ENCODE measurements at places on chromosomes 3 and 15.

GRCh38 chr3:901953-902778 lies 190.7 kb upstream of the CNTN6 start:
- no peak for DNase-seq

DNA sequence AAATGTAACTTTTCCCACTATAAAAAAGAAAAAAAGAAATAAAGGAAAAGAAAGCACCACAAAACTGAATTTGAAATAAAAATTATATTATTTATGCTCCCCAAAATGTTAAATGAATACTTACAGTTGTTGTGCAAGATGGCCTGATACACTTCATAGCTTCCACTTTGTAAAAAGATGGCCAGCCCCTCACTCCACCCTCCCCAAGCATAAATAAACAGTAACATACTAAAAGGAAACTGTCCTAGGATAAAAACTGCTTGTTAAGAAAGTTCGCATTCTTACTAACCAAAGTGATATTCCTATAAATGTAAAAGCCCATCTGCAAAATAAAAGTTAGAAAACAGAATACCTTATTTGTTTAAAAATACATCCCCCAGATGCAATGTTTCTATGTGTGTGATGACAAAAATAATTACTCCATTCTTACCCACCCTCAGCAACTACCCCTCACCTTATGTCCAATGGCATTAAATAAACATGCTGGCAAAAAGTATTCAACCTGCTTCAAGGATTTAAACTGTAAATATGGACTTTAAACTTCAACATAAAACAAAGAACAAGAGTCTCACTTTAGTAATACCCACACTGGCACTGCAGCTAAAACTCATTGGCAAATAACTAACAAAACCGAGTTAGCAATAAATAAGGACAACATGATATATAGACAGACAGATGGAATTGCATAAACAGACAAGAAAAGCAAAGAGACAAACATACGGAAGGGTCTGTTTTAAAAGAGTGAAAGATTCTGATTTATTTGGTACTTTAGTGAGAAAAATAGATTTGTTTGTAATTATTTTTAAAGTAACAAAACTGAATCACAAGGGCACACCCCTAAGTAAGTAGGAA lies 47.7 kb downstream of the ZBTB20 start:
- DNase-seq, result no peak

DNA sequence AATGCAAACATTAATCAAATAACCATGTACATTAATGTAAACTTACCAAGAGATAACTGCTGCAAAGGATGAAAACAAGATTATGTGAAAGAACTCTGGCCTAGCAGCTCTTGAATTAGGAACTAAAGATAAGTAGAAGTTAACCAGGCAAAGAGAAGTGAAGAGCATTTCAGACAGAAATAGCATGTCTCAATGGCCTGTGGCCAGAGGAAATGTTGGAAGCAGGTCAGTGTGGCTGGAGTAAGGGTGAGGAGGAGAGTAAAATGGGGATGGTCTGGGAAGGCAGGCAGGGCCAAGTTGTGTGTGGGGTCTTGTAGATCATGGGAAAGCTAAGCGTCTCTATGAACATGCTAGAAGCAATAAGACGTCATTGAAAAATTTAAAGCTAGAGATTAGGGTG lies 192.4 kb downstream of the CADPS start:
- DNase-seq, result no peak

- DNase-seq, result no peak
Observed at GRCh38 chr15:48084759-48085590, 35.8 kb upstream of the SLC24A5 start.

- no peak for DNase-seq
Observed at GRCh38 chr3:33229066-33229465, 10.5 kb upstream of the SUSD5 start.

DNA sequence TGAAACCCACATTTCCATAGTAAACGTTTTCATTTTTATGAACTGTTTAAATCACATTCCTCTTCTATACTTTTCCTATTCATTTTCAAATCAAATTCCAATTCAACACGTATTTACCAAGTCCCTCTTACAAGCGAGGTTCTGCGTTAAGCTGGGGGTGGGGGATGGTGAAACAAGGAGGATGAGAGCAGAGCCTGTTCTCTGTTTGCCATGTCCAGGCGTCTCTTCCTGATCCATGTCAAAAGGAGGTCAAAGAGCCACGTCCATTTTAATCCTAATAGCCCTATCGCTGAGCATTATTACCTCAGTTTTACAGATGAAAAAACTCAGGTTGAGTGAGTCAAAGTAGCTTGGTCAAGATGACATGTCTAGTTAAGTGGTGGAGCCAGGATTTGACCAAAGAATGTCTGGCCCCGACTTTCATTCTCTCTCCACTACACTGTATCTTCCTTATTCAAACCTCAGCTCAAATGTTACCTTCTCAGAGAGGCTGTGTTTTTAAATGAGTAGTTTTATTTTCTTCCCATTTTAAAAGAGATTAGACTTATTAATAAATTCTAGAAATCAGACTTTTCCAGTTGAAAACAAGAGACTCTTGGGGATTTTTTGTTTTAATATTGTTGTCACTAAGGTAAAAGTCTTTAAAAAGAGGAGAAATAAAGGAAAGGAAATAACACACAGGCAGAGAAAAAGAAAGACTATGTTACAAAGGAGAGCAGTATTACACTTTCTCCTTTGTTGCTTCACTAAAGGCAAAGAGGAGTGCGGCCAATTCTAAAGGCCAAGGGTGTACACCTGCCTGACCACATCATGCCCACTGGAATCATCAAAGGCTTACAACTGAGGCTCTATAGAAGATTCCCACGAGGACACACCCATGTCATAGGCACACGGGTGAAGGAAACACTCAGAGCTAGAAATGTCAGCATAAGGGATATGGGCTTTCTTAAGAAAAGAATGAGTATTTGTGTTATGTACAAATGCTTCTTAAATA lies 42.4 kb downstream of the MYO5A start:
- no peak for DNase-seq

DNA sequence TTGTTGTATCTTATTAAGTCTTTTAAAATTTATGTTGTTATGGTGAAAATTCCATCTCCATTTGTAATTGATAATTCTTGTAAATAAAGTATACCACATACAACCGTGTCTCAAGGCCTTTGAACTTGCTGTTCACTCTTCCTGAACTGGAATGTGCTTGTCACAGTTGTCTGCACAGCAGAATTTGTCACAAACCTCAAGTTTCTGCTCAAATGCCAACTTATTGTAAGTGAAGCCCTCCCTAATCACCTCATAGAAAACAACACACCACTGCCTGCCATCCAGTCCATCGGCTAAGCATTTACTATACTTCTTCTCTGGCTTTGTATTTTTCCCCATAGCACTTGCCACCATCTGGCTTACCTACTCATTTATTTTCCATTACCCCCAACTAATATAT lies 192.3 kb downstream of the THRB start:
- no peak for DNase-seq

DNA sequence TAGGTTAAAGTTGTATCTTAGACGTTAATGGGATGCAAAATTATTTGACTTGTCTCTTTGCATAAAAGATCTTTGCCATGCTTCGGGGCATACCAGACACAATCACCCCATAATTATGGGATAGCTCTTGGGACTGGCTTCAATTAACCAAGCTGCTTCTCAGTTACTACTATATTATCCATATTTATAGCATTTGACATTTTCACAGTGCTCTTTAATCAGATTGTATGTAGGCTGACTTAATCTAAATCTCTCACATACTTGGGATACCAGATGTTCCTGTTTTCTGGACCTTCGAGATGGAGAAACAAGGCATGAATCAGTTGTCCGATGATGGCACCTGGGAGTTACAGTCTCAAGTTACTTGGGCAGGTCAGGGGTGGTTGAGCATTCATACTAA lies 27.2 kb upstream of the ABHD17C start:
- DNase-seq, result no peak

DNA sequence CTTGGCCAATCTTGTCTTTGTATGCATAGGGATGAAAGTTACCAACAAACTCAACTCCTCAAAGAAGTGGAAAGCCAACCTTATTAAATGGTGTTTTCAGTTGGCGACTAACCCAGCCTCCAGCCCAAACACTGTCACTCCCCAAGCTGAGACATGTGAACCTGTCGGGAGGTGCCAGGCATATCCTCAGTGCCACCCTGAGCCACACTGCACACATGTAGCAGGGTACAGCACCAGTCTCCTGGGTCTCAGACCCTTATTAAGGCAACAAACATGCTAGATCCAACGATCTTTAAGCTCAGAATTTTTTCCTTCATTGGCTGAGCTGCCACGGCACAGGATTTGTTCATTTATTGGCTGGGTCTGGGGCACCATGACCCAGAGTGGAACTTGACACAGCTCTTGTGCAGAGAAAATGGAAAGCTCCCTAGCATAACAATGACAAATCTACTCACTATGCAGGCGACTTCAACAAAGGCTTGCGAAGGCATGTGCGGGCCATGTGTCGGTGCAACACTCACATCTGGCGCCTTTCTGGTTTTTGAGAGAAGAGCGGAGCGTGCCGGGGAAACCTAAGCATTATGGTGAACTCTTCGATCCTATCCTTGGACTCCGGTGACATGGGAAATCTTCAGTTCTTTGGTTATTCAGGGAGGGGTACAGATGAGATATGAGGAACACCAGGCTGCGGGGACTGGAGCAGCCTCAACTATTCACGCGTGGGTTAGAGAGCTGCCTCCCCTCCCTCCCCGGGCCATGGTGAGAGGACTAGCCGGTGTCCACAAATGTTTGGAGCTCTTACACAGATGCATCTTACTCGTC lies 190.1 kb downstream of the FAM43A start:
- no peak for DNase-seq

- DNase-seq, result no peak
Observed at GRCh38 chr3:11250902-11251806, 21.0 kb upstream of the ATG7 start.

DNA sequence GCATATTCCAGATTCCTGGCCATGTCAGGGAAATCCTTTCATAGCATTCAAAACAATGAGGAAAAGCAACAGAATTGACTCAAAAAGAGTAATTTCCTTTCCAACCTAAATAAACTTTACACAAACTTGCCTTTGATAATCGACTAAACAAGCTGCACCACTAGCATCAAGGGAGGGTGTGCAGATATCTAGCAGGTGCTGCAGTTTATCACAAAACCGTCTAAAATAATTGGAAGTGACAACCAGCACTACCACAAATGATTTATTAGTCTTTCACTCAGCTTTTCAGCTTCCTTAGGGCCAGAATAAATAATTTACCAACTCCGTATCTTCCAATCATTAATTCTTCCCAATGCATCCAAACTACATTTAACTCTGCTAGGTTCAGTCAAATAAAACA lies 71.7 kb downstream of the TBC1D5 start:
- no peak for DNase-seq
